ENCODE measurements at places on chromosomes 5 and 9. TPM values are rescaled to one million over a fixed set of nuclear protein-coding genes. Genes with fewer than 3 reads are reported as not detected.

- no peak for DNase-seq
Measured at GRCh38 chr9:97367729-97368128, 44.2 kb upstream of the TDRD7 start.

- DNase-seq = no peak
Measured at GRCh38 chr5:1753490-1753889, 46.1 kb downstream of the MRPL36 start.

DNA sequence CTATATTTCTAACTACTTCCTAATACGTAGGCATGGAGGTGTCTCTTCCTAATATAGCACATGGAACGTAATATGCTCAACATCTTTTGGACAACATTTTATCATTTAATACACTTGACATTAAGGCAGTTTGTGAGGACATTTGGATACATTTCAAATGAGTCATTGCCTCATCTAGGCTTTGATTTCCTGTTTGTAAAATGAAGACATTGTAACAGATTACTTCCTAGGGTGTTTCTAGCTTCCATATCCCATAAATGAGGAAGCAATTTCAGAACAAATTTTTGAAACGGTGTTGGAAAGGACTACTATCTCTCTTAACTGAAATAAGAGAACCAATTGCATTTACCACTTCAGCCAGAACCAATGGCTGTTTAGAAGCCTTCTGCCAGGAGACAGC is 38.7 kb downstream of the SLC28A3 start:
- no peak for DNase-seq

- DNase-seq = no peak
Measured at GRCh38 chr5:158351485-158352125, 492.7 kb upstream of the CLINT1 start.

DNA sequence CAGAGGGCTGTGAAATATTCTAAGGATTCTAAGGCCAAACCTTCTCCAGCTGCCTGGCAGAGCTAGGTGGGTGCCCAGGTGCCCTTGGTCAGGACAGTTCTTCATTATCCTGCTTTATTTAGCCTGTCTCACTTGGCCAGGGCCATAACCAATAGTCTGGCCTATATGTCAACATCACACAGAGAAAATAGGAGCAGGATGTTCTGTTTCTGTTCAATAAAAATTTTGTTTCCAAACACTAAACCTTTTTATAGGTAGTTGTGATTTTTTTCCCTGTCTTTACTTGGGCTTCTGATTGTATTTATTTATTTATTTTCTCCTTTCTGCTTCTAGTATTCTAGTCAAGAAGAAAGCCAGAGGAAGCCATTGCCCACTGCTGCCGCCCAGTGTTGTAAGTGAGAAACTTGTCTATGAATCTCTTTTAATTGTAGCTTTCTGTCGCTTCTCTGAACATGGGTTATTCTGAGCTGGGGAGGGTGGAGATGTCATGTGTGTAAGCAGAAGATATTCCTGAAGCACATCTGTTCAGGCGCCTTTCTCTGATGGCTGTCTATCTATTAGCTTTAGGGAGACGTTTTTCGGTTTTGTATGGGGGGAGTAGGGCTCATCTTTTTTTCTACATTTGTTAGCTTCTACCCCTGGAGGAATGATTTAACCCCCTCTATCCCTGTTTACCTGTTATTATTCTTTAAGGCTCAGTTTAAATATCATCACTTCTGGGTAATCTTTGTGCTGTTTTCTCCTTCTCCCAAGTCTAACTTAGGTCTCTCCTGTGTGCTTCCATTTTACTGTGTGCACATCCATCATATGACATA is 97.1 kb downstream of the UNC13B start:
- DNase-seq = peak; percentile 89

- DNase-seq = peak; percentile 62
Measured at GRCh38 chr9:95138474-95138873, 179.0 kb downstream of the FANCC start.

DNA sequence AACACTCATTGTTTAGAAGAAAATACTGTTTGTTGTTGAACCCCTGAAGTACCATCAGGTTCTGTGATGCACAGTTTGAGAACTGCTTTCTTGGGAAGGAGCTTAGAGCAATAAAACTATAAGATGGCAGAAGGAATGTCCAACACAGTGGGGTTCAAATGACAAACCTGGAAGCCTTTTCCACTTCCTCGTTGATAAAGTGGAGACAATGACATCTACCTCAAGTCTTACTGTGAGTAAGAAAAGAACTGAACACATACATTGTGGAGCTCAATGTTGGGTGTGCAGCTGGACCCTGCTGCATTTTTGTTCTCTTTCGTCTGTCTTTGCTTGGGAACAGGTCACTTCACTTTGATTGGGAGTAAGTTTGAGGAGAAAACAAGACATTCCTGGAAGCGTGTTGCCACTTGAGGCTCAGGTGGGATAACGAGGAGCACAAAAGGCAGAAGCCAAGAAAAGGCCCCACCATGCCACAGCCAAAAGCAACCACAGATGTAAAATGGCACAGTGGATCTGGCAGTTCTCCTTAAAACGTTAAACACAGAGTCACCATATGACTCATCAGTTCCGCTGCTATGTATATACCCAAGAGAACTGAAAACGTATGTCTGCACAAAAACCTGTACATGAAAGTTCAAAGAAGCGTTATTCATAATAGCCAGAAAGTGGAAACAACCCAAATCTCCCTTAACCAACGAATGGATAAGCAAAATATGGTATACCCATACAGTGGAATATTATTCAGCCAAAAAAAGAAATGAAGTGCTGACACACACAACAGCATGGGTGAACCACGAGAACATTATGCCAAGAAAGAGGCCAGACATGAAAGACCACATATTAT is 42.9 kb upstream of the SUB1 start:
- DNase-seq = no peak

DNA sequence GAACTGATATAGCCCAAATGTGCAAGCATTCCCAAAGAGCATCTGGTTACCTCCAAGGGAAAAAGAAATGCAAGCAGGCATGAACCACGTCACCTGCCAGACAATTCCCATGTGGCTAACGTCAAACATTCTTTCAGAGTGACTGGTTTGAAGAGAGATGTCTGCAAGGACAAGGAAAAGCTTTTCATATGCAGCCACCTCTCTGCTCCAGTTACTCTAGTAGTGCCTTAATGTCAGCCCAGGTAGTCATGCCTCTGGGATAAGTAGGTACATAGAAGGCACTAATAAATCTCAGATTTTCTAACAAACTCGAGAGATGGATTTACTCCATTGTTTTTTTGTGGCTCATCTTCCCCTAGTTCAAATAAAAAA is 96.8 kb upstream of the IFNK start:
- DNase-seq = no peak

DNA sequence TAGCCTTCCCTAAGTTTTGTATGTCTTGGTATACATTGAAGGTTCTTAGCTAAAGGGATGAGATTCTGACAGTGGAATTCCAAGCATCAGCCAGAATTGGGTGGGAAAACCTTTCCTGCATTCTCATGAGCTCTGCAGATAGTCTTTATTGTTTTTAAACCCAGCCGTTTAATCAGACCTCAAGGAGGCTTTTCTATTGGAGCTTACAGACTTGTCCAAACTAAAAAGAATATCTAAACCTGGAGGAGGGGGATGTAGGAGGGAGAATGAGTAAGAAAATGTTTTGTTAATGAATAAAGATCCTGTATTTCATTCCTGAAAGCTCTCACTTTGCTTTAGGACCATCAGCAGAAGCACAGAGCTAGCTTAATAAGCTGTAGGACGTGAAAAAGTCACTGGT is 41.7 kb downstream of the EBF1 start:
- no peak for DNase-seq

GRCh38 chr9:88809355-88810161 is 181.7 kb upstream of the S1PR3 start:
- DNase-seq = no peak

DNA sequence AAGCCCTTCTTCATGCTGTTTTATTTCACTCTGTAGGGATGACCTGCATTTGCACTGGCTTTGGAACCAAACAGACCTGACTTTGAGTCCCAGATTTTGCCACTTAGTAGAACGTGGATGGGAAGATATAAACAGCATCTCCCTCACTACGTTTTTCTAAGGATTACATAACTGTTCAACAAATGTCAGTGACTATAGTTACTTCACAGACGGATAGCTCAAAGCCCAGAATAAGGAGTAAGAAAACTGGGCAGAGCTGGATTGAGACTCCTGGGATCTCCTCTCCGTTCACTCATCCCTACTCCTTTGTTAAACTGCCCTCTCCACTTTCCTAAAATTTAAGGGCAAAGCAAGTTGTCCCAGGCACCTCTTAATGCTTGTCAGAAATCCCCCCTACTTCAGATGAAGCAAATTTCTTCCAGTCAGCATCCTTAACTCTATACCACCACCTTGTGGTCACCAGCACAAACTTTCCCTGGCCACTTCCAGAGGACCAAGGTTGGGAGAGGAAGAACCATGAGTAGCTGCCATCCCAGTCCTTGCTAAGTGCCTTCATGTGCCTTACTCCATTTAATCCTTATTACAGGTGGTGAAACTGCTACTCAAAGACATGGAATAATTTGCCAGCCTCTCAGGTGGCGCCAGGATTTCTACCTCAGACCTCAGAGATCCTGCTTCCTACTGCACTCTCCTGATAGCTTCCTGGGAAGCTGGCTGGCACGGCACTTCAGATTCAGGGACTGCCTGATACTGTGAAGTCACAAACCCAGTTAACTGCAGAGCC is 38.4 kb downstream of the EGR1 start:
- no peak for DNase-seq

GRCh38 chr5:141992349-141992963 is 20.4 kb downstream of the GNPDA1 start:
- peak; percentile 72 for DNase-seq

DNA sequence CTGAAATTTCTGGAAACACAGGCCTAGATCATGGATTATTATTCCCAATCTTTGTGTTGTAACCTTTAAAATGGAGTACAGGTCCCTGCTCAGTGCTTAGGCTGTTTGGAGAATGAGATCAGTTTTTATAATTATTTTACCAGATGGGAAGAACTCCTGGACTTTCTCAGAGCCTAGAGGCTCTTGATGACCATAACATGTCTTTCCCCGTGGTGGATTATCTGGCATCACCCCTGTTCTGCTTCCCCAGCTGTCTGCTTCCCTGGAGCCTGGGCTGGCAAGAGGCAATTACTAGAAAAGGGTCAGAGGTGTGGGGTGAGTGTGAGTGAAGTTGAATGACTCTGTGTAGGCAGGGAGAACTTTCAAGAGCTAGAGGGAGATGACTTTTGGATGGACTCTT is 143.0 kb downstream of the CARTPT start:
- no peak for DNase-seq

- no peak for DNase-seq
Measured at GRCh38 chr5:97363577-97363976, 180.5 kb upstream of the RIOK2 start.

- no peak for DNase-seq
Measured at GRCh38 chr9:108291586-108291932, 564.2 kb downstream of the ACTL7B start.

- no peak for DNase-seq
Measured at GRCh38 chr9:124297915-124298645, 40.3 kb downstream of the NEK6 start.

Gene CCL27
- not detected for total RNA-seq

Gene PCDHGA2
- 6.4 TPM for total RNA-seq

Gene N4BP3
- 0.45 TPM for total RNA-seq

Gene FOXD4L5
- 0.11 TPM for total RNA-seq

Data from right cardiac atrium (tissue), 5 donors.